ENCODE measurements at places on chromosomes 13 and 19. TPM values are rescaled to one million over a fixed set of nuclear protein-coding genes. Genes with fewer than 3 reads are reported as not detected.

The TMPRSS9 gene
- not detected for total RNA-seq

The GRIK5 gene
- 3.8 TPM for total RNA-seq

The GARIN5A gene
- total RNA-seq: 0.76 TPM

The CGB2 gene
- 1.4 TPM for total RNA-seq

The CEACAM7 gene
- total RNA-seq: not detected

The MEIS3 gene
- 0.23 TPM for total RNA-seq

The C19orf38 gene
- 6.2 TPM for total RNA-seq

The FCHO1 gene
- 93.9 TPM for total RNA-seq

The ZNF146 gene
- 115 TPM for total RNA-seq

The EDNRB gene
- total RNA-seq: not detected

The C2CD4C gene
- total RNA-seq: 0.77 TPM

The CGB8 gene
- not detected for total RNA-seq

The ZNF808 gene
- 34.9 TPM for total RNA-seq

The FGF21 gene
- total RNA-seq: not detected

The PNMA8B gene
- total RNA-seq: 0.05 TPM

The POSTN gene
- not detected for total RNA-seq

The ZNF20 gene
- total RNA-seq: 3.4 TPM

The BRME1 gene
- total RNA-seq: 13.2 TPM

The PRMT1 gene
- 201 TPM for total RNA-seq

The NTF4 gene
- not detected for total RNA-seq

The SHC2 gene
- 1.9 TPM for total RNA-seq

The LPAR2 gene
- total RNA-seq: 72.8 TPM

The CASP14 gene
- not detected for total RNA-seq

The ZNF420 gene
- 10.6 TPM for total RNA-seq

The FUT3 gene
- 1.7 TPM for total RNA-seq

The ZNF85 gene
- total RNA-seq: 23.8 TPM

The KLF1 gene
- 0.58 TPM for total RNA-seq

The UNC13A gene
- total RNA-seq: 0.32 TPM

The CGB1 gene
- total RNA-seq: not detected

The ZNF442 gene
- total RNA-seq: 3.1 TPM

The LILRB5 gene
- total RNA-seq: not detected

The LILRA1 gene
- total RNA-seq: not detected

The SUPT20H gene
- 89.6 TPM for total RNA-seq

The KL gene
- 0.99 TPM for total RNA-seq

The ANGPTL8 gene
- total RNA-seq: not detected

The SIRT2 gene
- total RNA-seq: 40.7 TPM

The PET100 gene
- total RNA-seq: 74.0 TPM

The ZNF837 gene
- 3.0 TPM for total RNA-seq

The RASIP1 gene
- total RNA-seq: 0.86 TPM

The OR7A5 gene
- not detected for total RNA-seq

The TUBB4A gene
- 11.9 TPM for total RNA-seq

The HCST gene
- 71.9 TPM for total RNA-seq

The CEACAM4 gene
- total RNA-seq: not detected

The IL12RB1 gene
- 13.4 TPM for total RNA-seq

The PCSK4 gene
- total RNA-seq: 16.6 TPM

Measured in activated T-cell treated with anti-CD3 and anti-CD28 coated beads, Interleukin-2, amount 50 U/mL, for 72 hours (primary cell).